ENCODE measurements at places on chromosomes 7 and 10.

DNA sequence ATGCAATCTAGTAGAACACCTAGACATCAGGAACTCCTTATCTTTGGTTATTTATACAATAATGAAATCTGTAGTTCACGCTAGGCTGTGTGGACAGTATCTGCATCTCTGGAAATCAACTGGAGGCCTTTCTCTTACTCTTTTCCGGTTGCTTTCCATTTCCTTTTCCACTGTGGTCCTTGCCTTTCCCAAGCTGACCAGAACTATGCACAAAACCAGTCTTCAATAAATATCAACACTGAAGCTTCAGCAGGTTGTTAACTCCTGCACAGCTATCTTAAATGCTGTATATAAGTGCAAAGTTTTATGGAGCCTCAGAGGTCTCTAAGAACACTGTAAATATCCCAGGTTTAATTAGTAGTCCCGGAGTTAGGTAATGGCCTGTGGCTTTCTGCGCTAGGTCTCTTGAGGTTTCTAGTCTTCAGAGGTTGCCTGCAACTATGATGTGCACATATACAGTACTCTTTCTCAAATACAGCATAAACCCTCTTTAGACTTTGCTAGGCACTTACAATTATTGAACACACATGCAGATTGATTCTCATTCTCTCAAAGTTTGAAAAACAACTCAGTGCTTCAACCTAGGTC, 2.4 kb downstream of the KLLN start:
- peak; percentile 56 for DNase-seq

DNA sequence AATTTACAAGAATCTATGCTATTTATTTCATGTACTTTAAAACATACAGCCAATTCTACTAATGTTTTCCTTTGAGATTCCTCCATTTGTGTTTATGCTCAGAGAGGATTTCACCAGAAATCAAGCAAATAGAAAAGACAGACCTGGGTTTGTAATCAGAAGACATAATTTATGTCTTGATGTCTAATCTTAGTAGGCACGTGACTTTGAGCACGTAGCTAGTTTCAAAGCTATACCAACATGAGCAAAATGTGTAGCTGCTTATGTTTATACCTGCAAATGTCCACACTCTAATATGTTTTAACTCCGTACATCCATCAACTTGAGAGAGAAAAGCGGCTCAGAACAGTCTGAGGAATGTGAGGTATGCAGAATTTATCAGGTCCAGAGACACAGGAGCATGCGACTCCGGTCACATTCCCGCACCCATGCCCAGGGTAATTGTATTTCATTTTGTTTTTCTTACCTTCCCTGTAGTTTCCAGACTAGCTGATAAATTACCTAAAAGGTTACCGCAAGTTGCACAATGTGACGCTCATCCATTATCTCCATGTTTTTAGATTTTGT, 40.0 kb downstream of the SVOPL start:
- DNase-seq, result no peak

GRCh38 chr10:118522791-118523498, 72.5 kb downstream of the PRLHR start:
- DNase-seq, result no peak

DNA sequence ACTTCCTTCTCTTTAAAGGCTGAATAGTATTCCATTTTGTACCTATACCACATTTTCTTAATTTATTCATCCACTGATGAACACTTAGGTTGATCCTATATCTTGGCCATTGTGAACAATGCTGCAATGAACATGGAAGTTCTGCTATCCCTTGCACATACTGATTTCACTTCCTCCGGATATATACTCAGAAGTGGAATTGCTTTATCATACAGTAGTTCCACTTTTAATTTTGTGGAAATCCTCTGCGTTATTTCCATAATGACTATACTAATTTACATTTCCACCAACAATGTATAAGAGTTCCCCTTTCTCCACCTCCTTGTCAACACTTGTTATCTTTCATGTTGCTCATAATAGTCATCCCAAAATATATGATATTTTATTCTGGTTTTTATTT, 312.6 kb downstream of the PLXDC2 start:
- no peak for DNase-seq
